Stimulated activated CD8-positive, alpha-beta memory T cell treated with anti-CD3 and anti-CD28 coated beads, Interleukin-7, amount 100 ng/mL, for 1 hour (primary cell): ENCODE measurements at places on chromosomes 3 and 15.

DNA sequence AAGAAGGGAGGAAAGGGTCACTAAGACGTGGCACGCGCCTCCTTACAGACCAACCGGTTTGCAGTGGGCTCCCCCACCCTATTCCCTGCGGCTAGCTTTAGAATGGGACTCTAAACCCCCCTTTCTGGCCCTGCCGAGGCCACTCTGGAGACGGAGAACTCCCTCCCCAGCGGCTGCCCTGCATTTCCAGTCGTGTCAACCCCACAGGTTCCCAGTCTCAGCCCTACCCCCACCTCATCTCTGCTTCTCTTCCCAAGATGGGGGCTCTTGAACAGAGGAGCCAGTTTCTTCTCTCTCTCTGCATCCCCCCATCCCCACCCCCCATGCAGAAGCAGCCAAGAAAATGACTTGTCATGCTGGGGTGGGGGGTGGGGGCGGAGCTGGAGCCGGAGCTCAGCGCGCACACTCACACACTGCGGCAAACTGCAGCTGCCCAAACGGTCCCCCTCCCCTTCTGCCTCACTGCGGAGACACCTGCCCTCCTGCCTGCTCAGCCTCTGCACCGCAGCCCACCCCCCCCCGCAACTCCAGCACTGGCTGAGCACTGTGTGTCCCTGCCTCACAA is 871 bp downstream of the MAP1A start:
- DNase-seq = no peak

GRCh38 chr15:98917417-98917816 is 90.2 kb downstream of the PGPEP1L start:
- DNase-seq = no peak

DNA sequence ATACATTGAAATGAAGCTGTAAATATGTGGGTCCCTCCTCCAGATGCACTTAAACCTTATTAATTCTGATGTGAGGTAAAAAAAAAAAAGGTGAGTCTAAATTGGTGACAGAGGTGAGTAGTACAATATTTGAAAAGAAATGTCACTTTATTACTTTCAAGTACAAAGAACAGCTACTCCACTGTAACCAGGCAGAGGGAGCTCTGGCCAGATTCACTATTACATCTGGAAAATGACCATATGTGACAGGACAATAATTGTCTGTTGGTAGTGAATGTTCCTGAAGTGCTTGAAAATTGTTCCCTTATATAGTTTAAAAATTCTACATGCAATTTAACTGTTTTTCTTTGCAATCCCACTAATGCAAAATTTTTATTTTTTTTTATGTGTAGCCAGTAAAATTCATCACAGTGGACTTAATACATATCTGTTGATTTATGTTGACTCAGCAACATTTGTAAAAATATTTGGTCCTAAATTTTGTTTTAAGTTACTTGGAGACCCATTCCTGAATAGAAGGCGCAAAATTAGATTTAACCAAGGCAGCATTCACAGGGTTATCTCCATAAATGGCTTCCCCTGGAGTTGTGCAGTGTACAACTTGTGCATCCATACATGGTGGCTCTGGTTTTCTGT is 231.9 kb upstream of the TBC1D5 start:
- DNase-seq = no peak

- no peak for DNase-seq
Measured at GRCh38 chr15:76349301-76350070, 12.9 kb downstream of the ISL2 start.

- no peak for DNase-seq
Measured at GRCh38 chr15:45148076-45149059, 18.6 kb downstream of the DUOX1 start.

GRCh38 chr3:98232489-98232888 is 31.6 kb upstream of the OR5H6 start:
- DNase-seq = no peak

GRCh38 chr3:54857343-54857742 is 70.5 kb downstream of the LRTM1 start:
- no peak for DNase-seq

DNA sequence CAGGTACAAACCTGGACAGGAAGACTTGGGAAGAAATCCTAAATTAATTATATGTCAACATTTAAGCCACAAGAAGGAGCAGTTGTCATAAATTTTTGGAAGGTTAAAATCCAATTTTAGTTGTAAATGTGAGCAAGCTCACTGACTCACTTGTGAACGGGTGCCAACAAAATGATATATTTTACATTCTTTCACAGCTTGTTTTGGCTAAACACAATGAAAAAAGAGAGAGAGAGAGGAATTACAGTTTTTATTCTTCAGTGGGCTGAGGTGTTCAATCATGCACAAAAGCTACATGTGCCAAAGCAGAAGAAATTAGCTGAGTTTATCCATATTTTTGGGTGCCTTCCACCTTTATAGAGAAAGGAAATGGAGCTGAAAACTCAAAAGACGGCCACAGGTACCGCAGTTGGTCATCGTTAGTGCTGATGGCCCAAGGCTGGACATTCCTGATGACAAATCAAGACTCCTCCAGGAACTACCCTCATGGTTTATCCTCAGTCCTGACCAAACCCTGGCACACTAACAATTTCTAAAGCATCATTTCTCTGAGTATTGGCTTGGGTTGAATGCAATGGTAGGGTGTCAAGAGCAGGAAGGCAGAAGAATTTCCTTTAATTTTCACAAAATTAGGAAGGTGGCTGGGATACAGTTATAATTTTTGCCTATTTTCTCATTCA is 37.6 kb upstream of the WNT5A start:
- no peak for DNase-seq

DNA sequence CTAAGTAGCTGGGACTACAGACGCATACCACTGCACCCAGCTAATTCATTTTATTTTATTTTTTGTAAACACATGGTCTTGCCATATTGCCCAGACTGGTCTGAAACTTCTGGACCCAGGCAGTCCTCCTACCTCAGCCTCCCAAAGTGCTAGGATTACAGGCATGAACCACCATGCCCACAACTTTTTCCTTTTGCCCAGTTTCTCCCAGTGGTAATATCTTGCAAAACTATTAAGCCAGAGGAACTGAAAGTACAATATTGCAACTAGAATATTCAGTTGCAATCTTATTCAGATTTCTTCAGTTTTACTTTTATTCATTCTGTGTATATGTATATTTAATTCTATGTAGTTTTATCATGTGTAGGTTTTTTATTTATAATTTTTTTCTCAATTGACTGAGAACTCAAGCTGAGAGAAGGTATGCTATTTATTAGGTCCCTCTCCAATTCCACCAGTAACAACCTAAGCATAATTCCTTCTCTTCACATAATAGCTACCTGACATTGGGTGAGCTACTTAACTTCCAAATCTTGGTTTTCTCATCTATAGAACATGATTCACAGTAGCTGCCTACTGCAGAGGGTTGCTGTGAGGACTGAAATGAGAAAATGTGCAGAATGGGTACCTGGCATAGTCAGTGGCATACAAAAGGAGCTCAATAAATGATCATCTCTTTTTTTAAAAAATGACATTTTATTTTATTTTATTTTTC is 30.8 kb downstream of the KLHL18 start:
- no peak for DNase-seq

DNA sequence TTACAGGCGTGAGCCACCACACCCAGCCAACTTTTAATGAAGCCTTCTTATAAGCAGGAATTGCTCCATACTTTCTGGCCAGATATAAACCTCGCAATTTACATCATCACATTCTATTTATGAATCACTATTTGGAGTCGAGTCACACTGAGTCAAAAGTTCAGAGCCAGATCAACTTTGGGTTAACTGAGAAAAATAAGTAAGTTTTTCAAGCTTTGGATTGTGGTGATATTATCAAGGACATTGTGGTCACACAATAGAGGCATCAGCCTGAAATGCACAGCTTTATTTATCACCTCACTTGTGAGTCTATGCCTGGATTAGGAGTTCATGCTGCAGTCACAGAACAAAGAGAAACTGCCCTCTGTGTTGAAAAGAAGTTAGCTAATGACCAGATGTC is 1163.5 kb downstream of the ROBO1 start:
- DNase-seq = no peak

DNA sequence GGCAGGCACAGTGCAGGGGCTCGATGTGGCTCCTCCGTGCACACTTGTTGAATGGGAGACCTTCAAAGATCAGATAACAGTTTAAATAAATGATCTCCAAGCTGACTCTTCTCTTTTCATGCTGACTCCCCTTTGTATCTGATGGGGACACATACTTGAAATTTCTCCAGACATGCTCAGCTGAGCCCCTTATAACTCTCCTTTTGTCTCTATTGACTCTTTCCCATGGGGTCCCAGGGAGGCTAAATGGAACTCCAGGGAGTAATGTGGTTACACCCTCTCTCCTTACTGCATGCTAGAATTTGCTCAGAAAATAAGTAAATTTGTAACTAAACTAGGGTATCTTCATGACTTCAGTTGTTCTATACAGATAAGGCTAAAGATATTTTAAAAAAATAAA is 48.2 kb upstream of the TM4SF4 start:
- DNase-seq = no peak

GRCh38 chr3:61681636-61682035 is 120.3 kb downstream of the PTPRG start:
- no peak for DNase-seq

DNA sequence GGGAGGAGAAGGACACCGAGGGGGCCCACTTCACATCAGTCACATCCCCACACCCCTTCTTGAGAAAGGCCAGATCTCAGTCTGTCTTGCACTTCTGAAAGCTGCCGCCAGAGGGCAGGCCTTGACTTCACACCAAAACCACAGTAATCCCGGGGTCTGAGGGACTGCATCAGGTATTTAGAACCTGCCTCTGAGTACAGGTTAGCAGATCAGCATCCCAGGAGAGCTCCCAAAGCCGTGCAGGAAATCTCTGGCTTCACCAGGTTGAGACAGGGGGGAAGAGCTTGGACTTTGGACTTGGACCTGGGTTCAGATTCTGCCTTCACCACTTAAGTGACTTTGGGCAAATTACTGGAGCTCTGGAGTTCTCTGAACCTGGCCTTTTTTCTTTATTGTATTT is 50.3 kb downstream of the LHFPL4 start:
- peak; percentile 40 for DNase-seq

DNA sequence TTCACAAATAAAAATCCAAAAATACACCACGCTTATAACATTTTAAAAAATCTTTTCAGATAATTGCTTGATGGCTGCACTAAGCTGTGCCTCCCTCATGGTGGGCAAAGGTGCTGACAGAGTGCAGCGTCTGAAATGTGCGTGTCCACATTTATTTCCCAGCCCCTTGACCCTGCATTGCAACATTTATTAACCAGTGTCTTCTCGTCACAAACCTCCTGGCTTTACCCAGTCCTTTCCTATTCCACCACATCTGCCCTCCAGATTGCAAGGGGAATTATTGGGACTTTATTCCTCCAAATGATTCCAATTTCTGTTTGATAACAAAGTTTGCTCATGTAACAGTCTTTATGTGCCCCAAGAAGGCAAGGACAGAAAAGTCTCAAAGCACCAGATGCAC is 5.5 kb downstream of the RASGRP1 start:
- DNase-seq = no peak

GRCh38 chr3:4401441-4401840 is 65.6 kb downstream of the SUMF1 start:
- no peak for DNase-seq

GRCh38 chr15:74835312-74835823 is 7.6 kb downstream of the ULK3 start:
- no peak for DNase-seq

GRCh38 chr3:172551874-172552273 is 28.6 kb upstream of the TNFSF10 start:
- no peak for DNase-seq

DNA sequence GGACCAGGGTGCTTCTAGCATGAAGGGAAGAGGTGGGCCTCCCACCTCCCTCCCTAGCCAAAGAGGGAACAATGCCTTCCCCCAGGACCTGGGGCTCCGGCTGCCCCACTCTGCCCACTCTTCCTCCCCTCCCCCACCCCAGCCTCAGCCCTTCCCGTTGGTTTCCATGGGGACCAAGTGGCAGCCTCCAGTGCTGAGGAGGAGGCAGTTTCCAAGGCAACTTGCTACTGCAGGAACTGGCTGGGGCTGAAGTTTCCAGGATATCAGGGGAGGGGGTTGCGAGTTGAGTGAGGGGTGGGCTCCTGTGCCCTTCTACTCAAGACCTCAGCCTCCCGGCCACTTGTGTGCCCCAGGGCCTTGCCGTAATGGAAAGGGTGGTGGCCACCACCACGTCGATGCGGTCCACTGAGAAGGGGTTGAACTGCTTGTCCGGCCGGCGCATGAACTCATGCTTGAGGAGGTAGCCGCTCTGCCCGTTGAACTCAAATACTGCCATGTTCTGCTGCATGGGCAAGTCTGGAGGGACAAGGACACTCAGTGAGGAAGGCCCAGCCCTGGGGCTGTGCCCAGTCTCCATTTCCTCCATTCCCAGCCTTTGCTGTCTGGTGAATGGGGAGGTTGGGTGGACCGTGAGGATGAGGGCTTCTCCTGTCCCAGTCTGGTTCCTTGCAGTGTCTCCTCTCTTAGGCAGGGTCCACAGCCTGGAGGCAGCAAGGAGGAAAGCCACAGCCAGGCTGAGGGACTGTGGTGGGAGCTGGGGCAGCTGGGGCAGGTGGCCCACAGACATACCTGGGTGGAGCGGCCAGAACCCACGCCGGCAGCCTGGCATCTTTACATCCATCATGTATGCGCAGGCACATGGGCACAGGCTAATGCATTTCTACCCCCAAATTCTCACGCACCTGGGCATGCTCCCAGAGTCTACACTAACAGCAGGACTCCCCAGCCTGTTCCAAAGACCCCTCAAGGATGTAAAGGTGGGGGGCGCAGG is 11.3 kb upstream of the ANKRD63 start:
- DNase-seq = no peak

GRCh38 chr3:119042162-119042561 is 7.5 kb upstream of the IGSF11 start:
- DNase-seq = no peak

GRCh38 chr3:196528639-196529233 is 13.6 kb upstream of the SMCO1 start:
- DNase-seq = peak; percentile 72

DNA sequence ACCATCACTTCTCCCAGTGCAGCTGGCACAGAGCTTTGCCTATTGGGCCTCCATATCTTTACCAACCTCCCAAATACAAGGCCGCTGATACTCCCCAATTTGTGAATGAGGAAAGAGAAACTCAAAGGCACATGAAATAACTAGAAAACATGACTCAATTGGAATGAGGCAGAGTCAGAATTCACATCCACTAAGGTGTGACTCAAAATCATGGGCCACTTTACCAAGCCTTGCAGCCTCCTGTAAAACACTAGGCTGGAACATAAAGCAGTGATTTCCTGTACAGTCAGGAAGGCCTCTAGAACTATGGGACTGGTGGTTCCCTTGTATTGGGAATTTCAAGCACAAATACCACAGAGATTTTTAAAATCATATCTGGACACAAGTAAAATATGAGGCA is 128.6 kb downstream of the DCLK3 start:
- no peak for DNase-seq
